ENCODE measurements at places on chromosomes 2 and 18. TPM values are rescaled to one million over a fixed set of nuclear protein-coding genes. Genes with fewer than 3 reads are reported as not detected.

- no peak for DNase-seq
These were observed 10.6 kb upstream of the ATG16L1 start for GRCh38 chr2:233240897-233241296.

- DNase-seq: no peak
These were observed 406.1 kb downstream of the LRATD1 start for GRCh38 chr2:15038366-15039364.

DNA sequence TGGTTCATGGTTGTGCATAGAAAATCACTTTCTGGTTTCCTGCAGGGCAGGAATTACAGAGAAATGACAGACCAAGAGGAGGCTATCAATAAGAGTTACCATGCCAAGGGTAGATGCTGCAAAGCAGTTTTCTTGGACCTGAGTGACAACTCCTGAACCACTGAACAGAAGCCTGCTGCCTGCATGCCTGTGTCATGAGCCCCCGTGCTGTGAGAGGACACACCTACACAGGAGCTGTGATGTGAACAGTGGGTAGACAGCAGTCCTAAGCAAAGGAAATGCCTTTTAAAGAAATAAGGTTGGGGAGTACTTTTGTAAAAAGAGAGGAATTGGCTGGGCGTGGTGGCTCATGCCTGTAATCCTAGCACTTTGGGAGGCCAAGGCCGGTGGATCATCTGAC is 54.2 kb upstream of the CREB1 start:
- no peak for DNase-seq

GRCh38 chr2:36359067-36359466 is 3.5 kb downstream of the CRIM1 start:
- no peak for DNase-seq

Gene ANKRD62
- not detected for total RNA-seq

Gene ELOA2
- total RNA-seq: not detected

Gene CPLX4
- not detected for total RNA-seq

Data from suprapubic skin (tissue), 4 donors.